ENCODE measurements at places on chromosomes 1 and 21.

GRCh38 chr1:112298558-112298957 lies 97.5 kb upstream of the CTTNBP2NL start:
- no peak for DNase-seq

GRCh38 chr1:64268653-64269557 lies 65.5 kb downstream of the UBE2U start:
- peak; percentile 43 for DNase-seq

- DNase-seq, result peak; percentile 49
Observed at GRCh38 chr1:96236156-96236739, 485.3 kb upstream of the PTBP2 start.

DNA sequence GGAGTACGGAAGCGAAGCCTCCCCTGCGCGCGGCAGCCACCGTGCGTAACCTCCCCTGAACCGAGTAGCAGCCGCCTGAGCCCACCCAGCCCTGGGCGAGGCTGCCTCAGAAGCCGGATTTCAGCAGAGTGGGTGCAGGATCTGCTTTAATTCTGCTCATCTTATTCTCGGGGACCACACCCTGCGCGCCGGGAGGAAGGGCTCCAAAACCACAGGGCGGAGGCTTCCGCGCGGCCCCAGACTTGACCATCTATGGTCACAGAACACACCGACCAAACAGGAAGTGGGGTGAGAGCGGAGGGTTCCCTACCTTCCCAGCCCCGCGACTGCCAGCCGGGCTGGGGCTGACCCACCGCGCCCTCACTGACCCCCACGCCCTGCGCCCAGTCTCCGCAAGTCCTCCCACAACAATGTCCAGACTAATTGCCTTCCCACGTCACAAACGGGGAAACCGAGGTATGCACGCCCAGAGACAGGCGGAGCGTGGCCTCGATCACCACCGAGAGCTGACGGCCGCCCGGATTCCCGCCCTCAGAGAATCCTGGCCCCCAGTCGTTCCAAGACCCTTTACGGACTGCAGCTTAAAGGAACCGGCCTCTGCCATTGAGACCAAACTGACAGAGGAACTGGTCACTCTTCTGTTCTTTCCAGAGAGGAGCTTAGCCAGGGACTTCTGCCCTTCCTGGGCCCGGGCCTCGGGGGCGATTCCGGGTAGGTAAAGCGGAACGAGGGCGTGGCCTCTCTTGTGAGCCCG lies 595 bp upstream of the CAP1 start:
- peak; percentile 61 for DNase-seq

- no peak for DNase-seq
Observed at GRCh38 chr1:38133304-38133703, 86.7 kb upstream of the POU3F1 start.

- no peak for DNase-seq
Observed at GRCh38 chr1:212454741-212455140, 22.0 kb downstream of the NENF start.

DNA sequence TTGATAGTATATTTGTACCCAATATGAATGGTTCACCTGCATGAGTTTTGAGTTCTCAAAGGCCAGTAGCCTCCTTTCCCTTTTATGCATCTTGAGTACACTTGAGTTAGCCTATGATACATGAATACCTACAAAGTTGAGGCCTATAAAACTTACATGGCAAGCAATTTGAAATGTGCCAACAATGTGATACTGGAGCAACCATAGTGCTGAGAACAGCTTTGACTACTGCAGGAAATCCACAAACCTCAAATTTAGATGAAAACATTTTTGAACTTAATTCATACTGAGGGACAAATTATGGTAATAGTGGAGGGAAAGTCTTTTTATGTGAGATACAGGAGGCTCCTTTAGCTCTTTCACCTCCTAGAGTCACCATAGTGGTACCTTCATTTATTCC lies 37.4 kb downstream of the LEPR start:
- no peak for DNase-seq

DNA sequence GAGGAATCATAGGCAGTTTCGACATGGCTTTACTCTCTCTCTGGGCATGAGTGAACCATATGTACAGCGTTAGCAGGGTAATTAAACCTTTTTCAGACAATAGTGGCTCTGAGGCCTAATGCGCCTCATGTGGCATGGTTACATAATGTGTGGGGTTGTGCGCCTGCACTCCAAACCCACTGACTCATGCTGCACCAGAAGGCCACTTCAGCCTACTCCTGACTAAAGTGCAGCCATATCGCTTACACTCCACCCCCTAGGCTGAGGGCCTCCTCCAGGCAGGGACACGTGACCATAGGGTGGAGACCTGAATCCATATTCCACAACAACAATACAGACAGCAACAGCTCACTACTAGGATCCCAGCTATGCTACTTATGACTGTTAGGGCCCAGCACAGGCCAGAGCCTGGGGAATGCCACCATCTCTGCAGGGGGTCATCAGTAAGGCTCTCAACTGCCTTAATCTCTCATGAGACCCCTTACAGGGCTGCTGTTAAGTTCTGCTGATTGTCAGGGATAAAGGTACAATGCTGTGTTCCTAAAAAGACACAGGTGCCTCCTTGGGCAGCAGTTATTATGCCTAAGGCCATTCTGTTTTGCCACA lies 13.4 kb upstream of the ODF2L start:
- DNase-seq, result no peak

GRCh38 chr1:186059752-186060151 lies 315.3 kb downstream of the TPR start:
- DNase-seq, result no peak

DNA sequence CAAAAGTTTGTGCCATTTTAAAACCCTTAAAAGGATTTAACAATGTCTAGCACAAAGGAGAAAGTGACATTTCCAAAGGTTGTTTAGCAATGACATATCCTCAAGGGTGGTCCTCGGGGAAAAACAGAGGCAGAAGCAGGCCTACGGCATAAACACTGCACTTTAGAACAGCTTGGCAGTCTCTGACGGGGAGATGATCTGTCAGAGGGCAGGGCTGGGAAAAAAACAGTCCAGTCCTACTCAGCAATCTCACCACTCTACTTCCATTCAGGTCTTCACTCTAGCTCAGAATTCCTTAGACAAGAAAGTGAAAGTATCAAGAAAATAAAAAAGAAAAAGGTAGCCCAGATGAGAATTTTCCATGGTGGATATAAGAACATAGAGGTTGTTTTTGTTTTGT lies 4.1 kb downstream of the CRYZ start:
- DNase-seq, result no peak

DNA sequence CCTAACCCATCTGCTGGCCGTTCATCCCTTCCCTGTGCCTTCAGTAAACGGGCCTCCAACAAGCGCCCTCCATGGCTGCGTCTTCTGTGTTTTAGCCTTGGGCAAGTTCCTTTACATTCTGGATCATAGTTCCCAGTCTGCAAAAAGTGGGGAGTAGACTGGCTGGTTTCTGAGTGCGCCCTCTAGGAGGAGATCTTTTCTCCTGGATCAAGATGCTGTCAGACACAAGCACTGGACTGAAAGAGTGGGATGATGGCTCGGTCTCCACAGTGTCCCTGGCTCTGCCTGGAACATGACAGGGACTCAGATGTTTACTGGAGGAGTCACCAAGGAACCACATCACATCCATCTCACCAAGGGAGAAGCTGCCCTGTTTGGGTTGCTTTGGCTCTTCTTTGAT lies 88.8 kb downstream of the PRDM2 start:
- no peak for DNase-seq

GRCh38 chr1:76023669-76024435 lies 50.7 kb upstream of the ST6GALNAC3 start:
- no peak for DNase-seq

DNA sequence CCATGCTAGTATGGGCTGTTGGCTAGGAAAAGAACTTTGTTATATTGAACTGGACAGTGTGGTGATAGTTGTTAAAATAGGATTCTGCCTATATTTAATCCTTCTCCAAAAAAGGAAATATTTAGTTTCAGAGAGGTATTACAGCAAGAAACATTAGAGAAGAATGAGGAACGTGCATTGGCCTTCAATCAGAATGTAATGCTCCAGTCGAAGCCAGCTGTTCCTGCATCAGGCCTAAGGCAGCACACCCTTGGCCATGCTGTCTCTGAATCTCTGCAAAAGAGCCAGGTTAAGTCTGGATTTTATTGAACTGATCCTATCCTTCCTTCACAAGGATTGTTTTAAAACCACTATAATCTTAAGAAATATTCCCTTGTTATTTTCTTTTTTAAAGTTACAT lies 35.3 kb upstream of the RALGPS2 start:
- DNase-seq, result no peak

DNA sequence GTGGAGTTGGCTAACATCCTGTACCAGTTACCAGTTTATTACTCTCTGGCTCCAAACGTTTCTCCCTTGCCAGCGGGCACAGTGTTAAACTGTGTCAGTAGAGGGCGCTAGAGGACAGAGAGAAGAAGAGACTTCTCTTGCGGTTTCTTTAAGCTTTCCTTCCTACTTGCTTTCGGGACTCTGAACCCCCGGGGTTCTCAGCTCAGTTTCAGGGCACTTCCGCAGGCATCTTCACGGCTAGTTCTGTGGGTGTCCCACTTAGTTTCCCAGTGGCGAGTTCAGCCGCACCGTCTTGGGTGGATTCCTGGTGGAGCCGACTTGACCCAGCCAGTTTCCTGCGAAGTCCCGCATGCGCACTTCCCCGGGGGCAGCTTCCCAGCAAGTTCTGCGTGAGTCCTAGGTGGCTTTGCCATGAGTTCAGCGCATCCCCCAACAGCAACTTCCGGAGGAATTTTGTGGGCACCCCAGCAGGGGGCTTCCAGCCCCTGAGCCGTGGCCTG lies 37.9 kb upstream of the BTG2 start:
- DNase-seq, result peak; percentile 76

DNA sequence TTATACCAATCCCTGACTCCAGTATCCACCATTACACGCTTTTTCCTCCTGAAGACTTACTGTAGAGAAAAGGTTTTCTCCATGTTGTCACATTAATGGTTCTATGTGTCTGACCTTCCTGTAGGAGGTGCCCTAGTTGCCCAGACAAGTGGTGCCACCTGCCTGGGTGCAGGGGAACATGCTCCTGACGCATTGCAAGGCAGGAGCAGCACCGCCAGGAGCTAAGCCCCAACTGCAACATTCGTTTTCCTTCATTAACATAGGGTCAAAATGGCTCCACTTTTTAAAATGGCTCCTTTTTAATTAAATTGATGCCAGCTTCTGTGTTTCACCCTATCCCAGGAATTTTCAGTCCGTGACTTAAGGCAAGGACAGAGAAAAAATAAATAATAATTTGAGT lies 220.1 kb upstream of the SAMSN1 start:
- DNase-seq, result no peak

DNA sequence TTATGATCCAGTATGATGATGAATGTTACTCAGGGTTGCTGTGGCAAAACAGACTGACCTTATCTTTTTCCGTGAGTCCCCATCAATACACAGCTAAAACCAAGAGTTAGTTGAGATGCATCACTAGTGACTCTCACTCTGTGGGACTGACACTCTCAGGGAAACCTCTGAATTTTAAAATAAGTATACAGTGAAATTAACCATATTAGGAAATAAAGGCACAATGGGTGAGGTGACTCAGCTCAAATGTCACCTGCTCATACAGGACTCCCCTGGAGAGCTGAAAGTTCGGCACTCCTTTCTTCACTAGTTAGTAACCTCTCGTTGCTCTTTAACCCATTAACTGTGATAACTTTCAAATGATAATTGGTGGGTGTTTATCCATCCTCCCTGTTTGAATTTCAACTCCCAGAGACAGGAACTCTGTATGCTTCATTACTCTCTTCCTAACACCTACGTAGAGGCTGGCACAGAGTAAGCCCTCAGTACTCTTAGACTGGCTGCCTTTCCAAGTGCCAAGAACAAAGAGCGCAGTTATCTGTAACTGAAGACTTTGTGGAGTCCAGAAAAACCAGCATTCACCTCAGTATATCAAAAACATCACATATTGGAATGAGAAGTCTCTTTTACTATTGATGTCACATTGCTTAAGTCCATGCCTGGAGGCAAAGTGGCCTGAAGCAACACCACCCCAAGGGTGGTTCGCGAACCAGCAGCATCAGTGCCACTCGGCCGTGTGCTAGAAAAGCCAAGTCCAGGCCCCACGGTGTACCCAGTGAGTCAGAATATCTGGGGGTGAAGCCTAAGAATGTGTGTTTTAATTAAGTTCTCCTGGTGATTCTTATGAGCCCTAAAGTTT lies 91.1 kb downstream of the NIBAN1 start:
- no peak for DNase-seq

GRCh38 chr21:27206368-27206982 lies 239.6 kb upstream of the ADAMTS5 start:
- DNase-seq, result no peak

DNA sequence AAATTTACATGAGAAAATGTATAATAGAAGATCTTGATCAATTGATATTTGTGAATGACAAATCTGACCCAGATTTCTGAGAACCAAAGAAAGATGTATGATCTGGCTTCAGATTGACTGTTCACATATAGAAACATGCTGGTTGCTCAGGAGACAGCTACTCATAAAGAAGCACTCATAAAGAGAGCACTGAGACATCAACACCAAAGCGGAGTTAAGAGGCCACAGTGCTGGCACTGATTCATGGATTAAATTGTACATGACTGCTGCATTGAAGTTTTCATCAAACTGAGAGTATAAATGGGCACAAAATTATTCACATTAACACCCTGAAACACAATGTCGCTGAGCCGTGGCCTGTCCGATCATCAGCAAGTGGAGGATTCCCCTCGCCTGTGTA lies 46.2 kb downstream of the SH3GLB1 start:
- no peak for DNase-seq

DNA sequence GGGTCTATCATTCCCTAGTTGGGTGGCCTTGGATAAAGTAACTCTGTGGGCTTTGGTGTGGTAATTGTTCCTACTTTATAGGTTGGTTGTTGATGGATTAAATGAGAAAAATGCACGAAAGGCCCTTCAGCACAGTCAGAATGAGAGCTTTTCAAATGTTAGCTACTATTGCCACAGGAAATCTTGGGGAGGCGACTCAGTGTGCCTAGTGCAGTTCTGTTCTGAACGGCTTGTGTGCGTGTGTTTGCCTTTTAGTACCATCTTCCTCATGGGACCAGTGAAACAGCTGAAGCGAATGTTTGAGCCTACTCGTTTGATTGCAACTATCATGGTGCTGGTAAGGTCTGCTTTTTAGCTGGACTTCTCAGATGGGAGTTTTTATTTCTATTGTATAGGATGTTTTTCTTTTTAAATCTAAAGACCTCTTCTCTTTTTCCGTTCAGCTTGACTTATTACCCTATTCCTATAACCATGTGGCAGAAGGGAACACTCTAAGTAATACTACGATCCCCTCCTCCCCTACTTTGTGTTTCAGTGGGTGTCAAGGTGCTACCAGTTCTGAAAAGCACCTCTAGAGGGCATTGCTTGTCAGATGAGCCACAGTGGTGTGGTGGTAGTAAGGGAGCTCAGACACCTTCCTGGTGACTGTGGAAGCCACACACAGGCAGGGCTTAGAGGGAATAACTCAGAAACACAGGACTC lies 9.2 kb downstream of the SFT2D2 start:
- no peak for DNase-seq

All from amniotic stem cell (primary cell).